ENCODE measurements at places on chromosomes 1 and 21.

DNA sequence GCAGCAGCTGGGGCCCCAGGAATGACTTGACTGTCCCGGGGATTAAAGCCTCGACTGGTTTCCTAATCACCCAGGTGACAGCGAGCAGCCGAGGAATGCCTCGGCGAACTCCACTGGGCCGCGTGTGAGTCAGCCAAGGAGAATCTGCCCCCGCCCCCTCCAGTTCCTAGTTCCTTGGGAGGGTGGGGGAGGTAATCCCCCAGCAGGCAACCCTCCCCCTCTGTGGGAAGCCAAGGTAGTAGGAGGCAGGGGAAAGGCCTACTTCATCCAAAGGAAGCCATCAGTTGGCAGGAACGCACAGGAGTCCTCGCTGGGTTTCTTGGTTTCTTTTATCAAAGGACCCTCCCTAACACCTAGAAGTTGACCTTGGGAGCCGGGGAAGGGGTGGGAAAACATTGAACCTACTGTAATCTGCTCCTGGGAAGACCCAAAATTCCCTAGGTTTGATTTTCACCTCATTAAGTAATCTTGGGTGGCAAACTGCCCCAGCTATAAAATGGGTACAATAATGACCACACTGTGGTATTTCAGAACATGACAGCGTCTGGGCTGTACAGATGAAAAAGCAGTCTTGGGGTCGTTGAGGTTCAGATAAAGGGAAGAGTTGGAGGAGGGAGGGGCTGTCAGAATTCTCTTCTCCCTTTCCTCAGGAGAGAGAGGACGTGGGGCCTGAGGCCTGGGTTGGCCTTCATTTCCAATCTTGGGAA is 1.4 kb downstream of the TENT5B start:
- no peak for DNase-seq

GRCh38 chr1:89166705-89167104 is 9.1 kb downstream of the GBP7 start:
- no peak for DNase-seq

DNA sequence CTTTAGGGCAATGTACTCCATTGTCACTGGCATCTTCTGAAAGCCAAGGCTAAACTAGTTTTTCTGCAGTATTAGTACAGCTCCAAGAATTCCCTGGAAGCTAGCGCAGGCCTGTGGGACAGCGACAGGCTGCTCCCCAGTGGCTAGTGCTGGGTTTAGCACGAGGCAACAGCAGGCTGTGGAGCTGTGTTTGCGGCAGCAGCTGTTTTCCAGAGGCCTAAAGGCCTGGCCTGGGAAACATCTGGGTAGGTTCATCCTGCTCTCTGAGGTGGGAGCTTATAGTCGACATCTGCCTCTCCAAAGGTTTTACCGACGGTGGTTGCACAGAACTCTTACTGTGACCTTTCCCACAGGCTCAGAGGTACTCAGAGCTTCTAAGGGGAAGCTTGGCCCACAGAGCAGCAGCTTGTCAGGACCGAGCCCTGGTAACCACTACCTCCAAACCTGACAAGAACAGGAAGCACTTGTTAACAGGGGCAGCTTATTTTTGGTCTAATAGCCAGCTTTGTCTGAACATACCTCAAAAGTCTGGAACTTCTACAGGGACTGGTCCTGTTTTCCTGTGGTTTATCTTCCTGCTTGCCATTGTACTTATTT is 17.2 kb downstream of the CC2D1B start:
- no peak for DNase-seq

- no peak for DNase-seq
Measured at GRCh38 chr21:40517646-40518045, 329.3 kb downstream of the DSCAM start.

- DNase-seq = no peak
Measured at GRCh38 chr1:151964510-151964909, 29.1 kb downstream of the S100A10 start.

All from OCI-LY7 (cell line).